ENCODE measurements at places on chromosomes 4 and X. TPM values are rescaled to one million over a fixed set of nuclear protein-coding genes. Genes with fewer than 3 reads are reported as not detected.

The TMEM131L gene
- total RNA-seq = 36.1 TPM

The TMEM150C gene
- total RNA-seq = 8.9 TPM

DNA sequence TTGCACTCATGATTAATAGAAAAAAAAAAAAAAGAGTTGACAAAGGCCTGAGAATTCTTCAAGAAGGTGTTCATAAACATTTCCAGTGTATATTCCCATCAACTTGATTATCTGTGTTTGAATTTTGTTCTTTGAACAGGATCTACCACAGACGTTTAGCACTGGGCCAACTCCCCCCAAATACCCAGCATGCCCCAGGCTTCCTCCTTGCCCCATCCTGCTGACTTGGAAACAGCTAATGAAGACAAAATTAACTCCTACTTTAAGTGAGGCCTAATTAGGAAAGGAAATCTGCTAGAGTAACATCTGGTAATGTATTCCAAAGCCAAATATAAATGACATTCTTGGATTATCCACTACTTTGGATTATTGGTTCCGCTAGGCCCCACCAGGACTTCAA, 52.5 kb downstream of the PPARGC1A start:
- no peak for DNase-seq

- DNase-seq = no peak
Observed at GRCh38 chr4:136691607-136692006, 840.7 kb downstream of the PCDH18 start.

DNA sequence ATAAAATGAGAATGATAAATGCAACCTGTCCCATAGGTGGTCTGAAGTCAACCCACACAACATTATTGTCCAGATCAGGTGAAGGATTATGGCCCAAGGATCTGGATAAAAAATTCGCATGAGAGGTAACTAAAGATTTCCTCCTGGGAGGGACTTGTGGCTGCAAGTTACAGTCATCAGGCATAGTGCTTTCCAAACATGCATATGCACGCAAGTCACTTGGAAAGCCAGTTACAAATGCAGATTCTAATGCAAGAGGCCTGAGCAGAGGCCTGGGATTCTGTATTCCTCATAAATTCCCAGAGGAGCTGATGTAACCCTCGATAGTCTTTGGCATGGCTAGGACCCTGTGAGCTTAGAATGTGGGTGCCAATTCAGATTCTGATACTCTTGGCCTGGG, 21.1 kb downstream of the HS3ST1 start:
- DNase-seq = no peak

DNA sequence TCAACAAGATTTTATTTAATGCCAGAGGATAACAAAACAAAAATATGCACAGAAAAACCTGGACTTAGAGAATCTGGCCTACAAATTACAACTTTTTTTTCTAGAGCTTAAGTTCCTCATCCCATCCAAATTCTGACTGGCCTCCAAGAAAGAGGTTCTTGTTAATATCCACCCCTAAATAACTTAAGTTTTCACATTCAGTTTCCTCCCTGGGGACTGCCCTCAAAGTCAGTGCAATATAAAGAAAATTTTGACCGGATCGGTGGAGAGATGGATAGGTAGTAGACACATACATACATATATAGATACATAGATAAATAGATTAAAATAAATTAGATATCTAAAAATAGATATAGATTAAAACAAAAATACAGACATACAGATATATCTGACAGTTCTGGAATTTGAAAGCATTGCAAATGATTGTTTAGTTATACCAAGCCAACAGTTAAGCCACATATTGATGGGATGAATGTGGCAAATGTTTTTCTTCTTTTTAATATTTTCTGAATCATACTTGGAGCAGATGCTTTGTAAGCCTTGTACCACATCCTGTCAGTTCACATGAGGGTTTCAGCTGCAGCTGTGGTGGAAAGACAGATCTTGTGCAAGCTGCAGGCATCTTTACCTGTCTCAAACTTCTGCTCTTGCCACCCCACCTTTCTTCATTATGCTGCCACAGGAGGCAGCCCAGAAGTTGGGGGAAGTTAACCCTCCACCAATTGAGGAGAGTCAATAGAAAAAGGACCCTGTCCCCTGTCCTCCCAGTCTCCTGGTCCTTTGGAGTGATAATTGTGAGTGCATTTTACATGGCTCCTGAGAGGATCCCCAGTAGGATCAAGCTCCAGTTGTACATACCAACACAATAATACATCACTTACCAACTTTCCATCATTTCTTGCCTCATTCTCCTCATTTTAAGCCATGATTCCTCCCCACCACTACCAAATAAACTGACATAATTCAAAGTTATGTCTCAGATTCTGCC, 58.5 kb upstream of the PRDM8 start:
- DNase-seq = no peak
